ENCODE measurements at places on chromosomes 12 and 14.

DNA sequence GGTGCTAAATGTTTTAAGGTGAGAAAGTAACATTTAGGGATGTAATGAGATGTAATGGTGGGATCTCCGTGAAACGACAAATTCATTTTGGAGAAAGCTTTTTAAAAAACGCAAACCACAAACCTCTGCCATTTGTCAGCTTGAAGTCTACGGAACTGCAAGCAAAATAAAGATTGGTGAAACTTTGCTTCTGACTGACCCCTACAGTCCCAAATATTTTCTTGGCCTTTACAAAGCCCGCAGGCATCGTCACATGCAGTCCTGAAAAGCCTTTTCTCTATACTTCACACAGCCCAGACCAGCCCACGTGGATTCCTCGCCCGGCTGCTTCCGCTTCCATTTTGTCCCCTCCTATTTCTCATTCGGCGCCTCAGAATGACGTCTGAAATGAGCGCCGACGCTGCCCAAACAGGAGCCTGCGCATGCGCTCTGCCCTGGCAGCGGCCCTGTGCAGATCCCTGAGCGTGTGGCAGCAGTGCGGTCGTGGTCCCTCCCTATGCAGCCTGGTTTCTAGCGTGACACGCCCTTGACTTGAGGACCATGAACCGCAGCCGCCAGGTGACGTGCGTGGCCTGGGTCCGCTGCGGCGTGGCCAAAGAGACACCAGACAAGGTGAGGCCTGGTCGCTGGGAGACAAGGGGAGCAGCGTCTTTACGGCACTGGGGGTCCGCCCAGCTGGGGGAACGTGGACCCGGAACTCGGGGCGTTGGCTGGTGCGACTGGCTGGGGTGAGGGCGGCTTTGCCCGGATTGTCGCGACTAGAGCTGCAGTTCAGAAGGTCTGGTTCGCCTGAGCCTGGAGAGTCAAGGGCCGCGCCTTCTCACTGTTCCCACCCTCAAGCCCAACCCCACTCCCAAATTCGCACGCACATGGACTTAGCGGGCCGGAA is at the start of gene PWP1:
TSS of gene PWP1 (plus strand) at position 440 of the 889 bp plus-strand sequence. CDS start at position 541, 101 bp downstream.
- DNase-seq = peak; percentile 96

DNA sequence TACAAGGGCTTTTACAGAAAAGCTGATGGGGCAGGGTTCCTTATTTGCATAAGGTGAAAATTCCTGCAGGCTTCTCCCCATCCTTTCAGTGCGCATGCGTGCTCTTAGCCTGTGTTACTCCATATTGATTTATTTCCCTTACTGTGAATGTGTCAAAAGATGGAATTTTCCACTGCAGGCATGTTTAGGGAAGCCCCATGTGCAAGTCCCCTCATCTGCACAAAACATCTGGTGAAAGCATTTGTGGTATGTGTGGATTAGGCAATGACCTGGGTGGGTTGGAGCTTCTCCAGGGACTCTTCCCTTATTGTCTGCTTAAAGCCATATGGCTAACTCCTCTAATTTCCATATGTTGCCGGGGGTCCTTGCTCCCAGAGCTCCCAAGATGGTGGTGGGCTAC is 912.7 kb upstream of the LRFN5 start:
- no peak for DNase-seq

GRCh38 chr12:1171657-1172408 is 180.8 kb downstream of the ERC1 start:
- no peak for DNase-seq

DNA sequence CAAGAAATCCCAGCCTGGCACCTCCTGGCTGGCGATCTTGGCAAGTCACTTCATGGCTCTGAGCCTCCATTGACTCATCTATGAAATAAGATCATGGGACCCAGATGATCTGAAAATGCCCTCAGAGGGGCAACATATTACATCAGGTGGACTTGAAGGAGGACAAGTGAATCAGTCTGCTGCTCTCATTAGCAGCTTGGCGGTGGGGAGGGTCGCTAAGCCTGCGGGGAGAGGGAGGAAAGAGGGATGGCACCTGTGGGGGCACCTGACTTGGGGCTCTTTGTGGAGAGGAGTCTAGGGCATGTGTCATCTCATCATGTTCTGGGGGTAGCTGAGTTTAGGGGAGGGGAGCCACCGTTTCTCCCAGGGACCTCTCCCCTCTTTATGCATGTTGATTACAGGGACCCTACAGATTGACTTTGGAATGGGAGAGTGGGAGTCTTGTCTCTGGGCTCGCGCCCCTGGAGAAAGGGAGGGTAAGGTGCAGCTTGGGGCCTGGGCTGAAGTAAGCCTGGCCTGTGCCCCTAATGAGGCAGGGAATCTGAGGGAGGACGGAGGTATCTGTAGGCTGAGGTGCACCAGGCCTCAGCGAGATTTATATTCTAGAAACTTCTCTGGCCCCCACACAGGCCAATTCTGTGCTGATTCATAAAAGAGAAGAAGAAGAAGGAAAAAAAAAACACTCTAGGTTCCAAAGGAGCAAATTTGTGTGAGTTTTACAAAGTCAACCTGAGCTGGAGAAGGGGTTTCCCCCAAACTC is 29.3 kb upstream of the BATF start:
- DNase-seq = no peak

GRCh38 chr12:100868487-100868886 is 73.9 kb downstream of the ANO4 start:
- no peak for DNase-seq

DNA sequence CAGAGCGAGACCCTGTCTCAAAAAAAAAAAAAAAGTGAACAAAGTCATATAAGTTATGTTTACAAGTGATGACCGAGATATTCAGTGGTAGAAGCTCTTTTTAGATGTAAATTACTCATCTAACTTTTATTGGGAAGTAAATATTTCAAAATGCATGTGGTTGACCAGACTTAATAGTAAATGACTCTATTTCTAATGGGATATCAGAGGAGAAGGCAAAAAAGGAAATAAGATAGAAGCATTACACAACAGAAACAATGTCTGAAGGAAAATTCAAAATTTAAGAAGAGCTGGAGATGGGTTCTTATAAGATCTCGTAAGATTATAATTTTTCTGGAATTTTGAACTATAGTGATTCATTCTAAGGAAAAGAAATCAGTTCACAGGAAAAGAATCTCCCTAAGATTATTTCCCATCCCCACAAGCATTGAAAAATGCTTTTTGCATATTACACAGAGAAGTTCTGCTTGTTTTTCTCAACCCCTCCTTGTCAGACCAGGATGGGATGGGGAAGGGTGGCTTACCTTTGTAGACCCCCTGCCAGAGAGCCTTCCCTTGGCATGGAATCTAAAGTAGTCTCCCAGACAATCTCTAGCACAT is 63.1 kb upstream of the STK38L start:
- no peak for DNase-seq

DNA sequence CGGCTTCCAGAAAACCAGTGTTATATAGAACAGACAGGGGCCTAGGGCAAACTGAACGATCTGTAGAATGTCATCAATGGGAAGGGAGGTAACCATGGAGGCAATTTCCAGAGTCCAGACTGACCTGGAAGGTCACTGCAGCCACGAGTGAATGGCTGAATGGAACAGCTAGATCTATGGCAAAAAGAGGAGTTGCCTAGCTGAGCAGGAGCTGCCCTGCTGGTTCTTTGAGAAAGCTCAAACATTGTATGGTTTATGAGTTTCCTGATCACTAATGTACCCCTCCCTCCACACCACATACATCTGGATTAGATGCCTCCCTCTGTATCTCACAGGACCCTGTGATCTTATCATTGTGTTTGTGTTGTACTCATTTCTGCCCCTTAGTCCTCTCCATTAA is 1.0 kb upstream of the RERG start:
- DNase-seq = no peak

All from CD4-positive, alpha-beta T cell treated with Interleukin-12 subunit alpha and Interleukin-12 subunit beta, for 1 hour (primary cell).